ENCODE measurements at places on chromosomes 13 and 19.

GRCh38 chr13:110356362-110356761 is 49.3 kb downstream of the COL4A2 start:
- DNase-seq, result no peak

GRCh38 chr13:101415358-101416174 is 742 bp downstream of the NALCN start:
- peak; percentile 88 for DNase-seq

GRCh38 chr13:111371720-111372119 is 51.3 kb downstream of the TEX29 start:
- DNase-seq, result no peak

DNA sequence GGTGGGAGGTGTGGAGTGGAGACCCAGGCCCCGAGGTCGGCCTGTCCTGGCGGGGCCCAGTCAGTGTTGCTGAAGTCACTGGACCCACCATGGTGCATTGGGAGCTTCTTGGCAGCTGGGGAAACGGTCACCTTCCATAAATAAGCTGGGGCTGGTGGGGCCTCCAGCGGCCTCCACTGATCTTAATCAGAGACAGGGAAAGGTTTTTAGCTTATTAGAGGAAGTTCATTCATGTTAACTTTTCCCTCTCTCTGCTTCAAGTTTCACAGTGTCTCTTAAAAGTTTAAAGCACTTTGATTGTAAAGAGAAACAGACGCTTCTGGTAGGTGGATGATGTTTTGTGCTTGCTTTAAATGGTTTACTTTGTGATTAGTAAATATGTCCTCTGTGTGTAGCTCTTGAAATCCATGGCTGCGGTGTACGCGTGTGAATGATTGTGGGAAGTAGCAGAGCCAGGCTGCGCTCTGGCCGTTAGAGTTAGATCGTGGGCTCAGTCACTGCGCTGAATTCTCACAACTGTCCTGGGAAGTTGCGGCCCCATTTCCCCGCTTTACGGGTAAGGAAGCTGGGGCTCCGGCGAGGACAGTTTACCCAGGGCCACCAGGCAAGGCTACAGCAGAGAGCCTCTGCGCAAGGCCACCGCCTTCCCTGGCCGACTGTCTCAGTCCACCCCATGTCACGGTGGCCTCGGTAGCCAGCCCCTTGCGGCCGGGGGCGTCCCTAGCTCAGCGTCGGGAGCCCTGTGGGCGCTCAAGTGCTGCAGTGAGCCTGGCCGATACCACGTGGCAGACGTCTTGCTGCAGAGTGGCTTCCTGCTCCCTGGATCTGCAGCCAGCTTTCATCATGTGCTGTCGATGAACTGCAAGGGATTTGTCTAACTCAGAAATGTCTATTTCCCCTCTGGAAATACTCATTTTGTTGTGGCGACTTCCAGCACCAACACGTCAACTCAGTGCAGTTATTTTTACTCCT is 16.5 kb upstream of the NDUFS7 start:
- no peak for DNase-seq

DNA sequence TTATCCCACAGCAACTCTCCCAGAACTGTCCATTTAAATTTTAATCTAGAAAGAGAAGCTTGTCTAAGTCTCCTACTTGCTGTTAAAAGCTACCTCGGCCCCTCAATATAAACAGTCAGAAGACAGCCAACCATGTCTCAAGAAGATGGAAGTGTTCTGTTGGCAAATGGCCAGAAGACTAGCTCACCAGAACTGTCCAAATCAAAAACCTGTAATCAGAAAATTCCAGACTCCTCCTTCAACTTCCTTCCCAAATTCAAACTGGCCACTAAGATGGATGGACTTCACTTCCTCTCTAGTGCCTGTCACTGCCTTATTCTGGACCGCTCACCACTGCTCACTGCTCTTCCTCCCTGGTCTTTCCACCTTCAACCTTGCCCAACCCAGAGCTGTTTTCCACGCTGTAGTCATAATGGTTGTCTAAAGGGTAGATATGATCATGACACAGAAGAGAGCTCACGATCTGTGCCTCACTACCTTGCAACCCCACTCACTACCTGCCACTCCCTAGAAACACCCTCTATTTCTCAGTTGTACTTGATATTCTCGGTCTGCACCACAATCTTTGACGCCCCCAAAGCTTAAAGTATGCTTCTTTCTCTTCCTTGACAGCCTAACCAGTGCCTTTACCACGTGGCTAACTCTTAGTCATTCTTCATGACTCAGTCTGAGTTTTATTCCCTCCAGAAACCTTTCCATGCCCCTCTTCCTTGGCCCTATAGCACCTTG is 9.2 kb downstream of the FGF14 start:
- DNase-seq, result no peak

DNA sequence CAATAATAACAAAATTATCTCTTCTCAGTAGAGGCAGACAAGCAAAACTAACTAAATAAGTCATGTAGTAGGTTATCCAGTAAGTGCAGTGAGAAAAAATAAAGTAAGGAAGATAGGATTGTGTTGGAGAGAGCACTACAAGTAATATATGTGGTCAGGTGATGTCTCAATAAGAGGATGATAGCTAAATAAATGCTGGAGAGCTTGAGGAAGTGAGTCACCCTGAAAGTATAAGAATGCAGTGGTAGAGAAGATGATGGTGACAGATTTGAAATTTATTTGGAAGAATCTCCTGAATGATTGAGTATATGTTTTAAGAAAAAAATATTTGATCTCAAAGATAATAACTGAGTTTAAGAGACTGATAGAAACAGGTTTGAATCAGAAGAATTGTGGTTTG is 152.2 kb upstream of the PRR20A start:
- no peak for DNase-seq

GRCh38 chr13:75360170-75360569 is 121.8 kb downstream of the TBC1D4 start:
- DNase-seq, result no peak

DNA sequence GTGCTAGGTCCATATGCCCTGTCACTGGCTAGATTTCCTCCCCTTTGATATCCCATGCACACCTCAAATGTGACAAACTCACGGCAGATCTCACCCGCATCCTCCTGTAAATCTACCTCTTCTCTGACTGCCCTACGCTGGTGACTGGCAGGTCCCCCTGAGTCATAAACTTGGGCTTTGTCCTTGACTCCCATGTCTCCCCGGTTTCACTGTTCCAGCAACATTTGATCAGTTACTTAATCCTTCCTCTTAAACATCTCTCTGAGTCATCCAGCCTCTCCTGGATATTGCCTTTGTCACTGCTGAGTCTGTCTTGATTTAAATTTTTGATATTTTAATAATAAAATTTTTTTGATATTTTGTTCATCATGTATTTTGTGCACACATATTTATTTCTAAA is 26.5 kb downstream of the FAM216B start:
- no peak for DNase-seq

DNA sequence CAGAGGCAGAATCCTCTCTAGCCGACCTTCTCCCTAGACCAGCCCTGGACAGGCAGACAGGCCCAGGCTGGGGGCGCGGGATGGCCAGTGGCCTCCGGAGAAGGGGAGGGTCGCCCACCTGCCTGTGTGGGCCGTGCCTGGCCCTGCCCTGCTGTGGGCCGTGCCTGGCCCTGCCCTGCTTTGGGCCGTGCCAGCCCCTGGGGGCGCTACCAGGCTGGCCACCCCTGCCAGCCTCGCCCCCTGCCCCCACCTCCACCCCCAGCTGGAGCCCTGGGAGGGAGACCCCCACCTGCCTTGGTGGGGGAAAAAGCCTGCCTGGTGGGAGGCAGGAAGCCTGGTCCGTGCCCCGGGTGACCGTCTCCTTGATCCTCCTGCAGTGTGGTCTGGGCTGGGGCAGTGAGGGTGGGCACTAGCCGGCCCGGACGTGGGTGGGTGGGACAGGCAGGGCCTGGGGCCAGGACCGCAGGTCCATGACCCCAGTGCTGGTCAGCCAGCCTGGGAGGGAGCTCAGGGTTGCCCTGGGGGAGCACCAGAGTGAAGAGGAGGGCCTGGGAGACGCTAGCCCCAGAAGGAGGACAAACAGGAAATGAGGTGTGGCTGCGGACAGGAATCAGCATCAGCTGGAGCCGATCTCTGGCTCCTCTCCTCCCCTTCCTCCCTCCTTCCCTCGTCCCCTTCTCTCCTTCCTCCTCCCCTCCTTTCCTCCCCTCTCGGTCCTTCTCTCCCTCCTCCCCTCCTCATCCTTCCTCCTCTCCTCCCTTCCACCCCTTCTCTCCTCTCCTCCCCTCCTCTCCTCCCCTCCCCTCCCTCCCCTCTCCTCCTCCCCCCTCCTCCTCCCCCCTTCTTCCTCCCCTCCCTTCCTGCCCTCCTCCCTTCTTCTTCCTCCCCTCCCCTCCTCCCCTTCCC is 5.1 kb upstream of the MKNK2 start:
- DNase-seq, result no peak

Data from DMS79 (cell line).